CD4-positive, alpha-beta T cell treated with Interleukin-4 for 1 hour (primary cell): ENCODE measurements at places on chromosomes 4 and X.

DNA sequence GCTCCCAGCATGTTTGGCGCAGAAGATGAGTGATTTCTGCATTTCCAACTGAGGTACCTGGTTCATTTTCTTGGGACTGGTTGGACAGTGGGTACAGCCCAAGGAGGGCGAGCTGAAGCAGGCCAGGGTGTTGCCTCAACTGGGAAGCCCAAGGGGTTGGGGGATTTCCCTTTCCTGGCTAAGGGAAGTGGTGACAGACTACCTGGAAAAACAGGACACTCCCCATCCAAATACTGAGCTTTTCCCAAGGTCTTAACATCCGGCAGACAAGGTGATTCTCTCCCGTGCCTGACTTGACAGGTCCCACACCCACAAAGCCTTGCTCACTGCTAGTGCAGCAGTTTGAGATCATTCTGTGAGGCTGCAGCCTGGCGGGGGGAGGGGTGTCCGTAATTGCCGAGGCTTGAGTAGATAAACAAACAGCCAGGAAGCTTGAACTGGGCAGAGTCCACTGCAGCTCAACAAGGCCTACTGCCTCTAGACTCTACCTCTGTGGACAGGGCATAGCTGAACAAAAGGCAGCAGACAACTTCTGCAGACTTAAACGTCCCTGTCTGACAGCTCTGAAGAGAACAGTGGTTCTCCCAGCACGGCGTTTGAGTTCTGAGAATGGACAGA, 307.7 kb upstream of the ARSJ start:
- DNase-seq: no peak

- no peak for DNase-seq
Observed at GRCh38 chrX:39967348-39967747, 130.4 kb downstream of the BCOR start.

DNA sequence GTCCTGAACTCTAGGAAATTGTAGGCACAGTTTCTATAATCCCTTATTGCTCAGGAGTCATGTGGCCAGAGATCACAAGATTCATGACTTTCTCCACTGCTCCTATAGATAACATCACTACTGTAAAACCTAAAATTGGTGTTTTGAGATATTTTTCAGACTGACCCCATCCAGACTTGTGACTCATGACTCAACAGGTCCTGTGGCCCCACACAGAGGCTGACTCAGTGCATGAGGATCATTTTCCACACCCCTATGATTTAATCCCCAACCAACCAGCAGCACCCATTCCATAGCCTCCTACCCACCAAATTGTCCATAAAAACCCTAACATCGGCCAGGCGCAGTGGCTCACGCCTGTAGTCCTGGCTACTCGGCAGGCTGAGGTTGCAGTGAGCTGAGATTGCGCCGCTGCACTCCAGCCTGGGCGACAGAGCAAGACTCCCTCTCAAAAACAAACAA, 13.2 kb upstream of the XIAP start:
- DNase-seq: no peak

DNA sequence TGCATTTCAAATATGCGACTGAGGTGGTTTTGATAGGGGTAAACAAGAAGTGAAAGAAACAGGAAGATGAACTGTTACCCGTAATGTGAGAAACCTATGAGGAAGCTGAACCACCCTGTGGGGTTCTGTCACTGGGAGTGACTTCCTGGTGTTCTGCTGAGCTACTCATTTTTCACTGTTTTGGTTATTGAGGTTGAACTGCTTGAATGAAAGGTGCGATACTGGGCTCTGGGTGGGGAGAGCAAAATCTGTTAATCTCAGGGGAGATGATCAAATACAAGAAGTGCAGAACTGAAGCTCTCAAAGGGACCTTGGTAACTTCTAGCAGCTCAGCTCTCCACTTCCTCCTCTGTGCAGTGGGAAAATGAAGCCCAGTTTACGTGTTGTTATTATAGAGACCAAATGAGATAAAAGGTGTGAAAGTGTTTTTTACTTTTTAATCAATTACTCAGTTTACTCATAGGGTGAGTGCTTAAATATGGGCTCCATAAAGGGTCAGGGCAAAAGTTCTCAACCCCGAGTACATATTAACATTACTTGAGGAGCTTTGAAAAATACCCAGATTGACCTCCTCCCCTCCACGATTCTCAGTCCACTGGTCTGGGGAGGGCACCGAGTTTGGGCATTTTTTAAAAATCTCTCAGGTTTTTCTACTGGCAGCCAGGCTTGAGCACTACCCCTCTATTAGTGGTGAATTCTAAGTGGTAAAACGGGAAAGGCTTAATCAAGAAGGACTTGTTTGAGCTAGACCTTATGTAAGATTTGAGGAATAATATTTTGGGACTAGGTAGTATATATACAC, 66.7 kb downstream of the COQ2 start:
- DNase-seq: peak; percentile 87

GRCh38 chr4:169902658-169903345, 123.4 kb downstream of the MFAP3L start:
- no peak for DNase-seq

DNA sequence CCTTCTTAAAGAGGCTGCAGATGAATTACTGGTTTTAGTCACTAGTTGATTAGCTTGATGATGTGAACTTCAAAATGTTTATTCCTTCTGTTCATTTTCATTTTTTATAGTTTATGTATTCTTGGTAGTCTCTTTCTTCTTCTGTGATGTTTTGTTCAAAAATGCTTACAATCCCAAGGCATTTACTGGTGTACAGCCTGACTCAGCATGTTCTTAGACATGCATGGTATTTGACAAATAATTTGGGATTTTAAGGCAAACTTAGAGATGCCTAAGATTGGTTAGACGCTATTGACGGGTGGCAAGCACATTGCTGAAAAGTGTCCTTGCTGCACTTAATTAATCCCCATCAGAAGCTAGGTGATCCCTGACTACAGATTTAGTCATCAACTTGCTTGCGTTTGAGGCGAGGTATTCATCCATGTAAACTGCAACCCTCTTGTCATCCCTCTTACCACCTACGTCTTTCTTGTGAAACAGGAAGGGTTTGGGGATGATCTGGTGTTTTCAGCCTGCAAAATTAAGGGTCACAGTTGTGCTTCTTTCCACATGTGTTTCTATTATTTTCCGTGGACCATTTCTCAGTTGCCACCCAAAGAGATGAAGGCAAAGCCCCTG, 331.8 kb downstream of the DKK2 start:
- no peak for DNase-seq

GRCh38 chrX:13383907-13384306, 64.1 kb upstream of the ATXN3L start:
- DNase-seq: no peak

GRCh38 chr4:139532947-139533346, 23.1 kb downstream of the SETD7 start:
- DNase-seq: no peak

DNA sequence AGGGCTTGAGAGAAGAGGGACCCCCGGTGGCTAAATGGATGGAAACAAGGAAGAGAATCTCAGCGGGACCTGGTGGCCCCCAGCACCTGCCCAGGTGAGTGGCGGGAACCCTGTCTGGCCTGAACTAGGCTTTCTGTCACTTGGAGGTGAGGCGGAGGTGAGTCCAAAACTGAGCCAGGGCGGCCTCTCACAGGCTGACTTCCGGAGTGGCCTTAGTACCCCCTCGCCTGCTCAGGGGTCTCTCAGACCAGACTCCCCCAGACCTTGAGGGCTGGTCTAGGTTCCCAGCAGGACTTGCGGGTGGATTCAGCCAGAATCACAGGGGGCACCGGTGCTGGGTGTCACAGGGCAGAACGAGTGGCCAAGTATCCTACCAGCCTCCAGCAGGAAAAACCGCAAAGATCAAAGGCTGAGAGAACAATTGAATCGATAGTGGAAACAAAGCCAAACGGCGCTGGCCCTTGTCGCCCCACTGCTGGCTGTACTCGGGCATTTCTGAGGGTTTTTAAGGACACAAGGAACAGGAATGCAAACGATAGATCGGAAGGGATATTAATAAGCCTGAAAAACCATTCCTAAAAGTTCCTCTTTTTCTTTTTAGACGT, 67.8 kb downstream of the WFS1 start:
- DNase-seq: no peak

GRCh38 chr4:22338796-22339195, 177.1 kb downstream of the ADGRA3 start:
- DNase-seq: no peak

GRCh38 chrX:53362449-53362848, 60.0 kb downstream of the SMC1A start:
- DNase-seq: peak; percentile 1

DNA sequence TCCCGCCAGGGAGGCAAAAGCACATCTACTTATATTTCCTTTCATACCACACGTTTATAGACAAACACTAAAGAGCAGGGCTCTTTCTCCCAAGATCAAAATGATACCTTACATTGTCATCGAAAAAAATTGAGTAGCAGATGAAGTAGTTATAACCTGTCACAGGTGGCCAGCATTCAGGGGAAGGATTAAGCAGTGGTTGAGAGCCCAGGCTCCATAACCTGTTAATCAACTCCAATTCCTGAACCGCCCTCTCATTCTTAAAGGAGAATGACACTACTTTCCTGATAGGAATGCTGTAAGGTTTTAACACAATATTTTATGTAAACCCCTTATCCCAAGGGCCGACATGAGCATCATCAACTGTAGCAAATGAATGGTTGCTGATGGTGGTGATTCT, 268.9 kb upstream of the KCNIP4 start:
- DNase-seq: no peak

DNA sequence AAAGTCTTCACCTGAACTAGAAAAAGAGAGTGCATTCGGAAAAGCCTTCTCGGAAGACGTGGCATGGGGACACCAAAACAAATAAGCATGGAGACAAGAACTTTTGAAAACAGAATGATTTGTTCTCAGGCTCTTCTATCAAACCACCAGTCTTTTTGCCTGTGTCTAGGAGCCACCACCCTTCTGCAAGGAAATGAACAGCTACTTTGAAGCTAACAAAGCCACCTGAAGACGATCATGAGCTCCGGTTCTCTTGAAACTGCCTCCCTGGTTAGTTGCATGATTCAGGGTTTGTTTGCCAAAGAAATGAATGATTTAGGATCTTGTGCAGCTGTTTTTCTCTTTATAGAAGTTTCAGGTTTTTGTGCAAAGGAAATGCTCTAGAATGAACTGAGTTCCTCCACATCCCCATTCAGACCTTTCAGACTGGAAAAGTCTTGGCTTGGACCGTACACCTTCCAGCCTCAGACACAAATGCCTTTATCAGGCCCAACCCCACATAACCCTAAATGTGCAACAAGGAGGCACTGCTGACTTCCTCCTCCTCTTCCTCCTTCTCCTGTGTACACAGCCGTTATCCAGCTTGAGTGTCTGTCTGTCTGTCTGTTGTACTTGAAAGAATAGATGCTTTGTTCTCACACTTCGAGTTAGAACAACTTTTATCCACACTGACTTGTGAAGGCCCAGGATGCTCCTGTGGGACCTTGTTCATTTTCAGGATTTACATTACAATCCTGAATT, 334.8 kb upstream of the KLF3 start:
- DNase-seq: peak; percentile 31

- DNase-seq: no peak
Observed at GRCh38 chr4:10761903-10762302, 77.3 kb upstream of the CLNK start.

GRCh38 chr4:128287141-128287870, at the start of gene PGRMC2:
Gene PGRMC2, minus strand, starts transcription at chr4:128287813. Its CDS starts 23 bp downstream, at chr4:128287790.
- DNase-seq: no peak

GRCh38 chrX:139203651-139204570, 326.6 kb upstream of the F9 start:
- DNase-seq: no peak

DNA sequence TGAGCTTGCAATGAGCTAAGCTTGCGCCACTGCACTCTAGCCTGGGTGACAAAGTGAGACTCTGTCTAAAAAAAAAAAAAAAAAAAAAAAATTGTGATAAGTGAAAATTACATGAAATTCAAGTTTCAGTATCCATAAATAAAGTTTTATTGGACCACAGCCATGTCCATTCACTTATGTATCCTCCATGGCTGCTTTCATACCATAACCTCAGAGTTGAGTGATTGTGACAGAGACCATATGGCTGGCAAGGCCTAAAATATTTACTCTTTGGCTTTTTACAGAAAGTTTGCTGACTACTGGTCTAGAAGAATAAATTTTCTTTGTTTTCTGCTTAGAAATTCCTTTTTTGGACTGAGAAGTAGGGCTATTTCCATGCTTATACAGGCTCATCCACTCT, 11.8 kb upstream of the SHISA3 start:
- no peak for DNase-seq

DNA sequence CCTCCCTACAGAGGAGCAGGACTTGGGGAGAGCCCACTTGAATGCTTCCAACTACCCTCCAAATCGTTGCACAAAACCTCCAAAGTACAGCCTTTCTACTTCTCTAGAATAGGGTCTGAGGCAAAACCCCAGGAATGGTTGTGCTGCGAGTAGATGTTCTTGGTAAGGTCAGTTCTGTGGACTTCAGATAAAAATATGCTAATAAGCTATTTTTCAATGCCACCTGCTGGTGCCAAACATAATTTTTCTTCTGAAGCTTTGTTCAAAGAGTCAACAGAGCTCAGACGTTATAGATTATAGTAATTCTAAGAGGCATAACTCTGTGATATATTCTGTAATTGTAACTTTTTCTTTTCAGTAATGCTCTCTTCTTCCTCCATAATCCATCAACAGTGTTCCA, 425.7 kb downstream of the GPAT3 start:
- DNase-seq: no peak

DNA sequence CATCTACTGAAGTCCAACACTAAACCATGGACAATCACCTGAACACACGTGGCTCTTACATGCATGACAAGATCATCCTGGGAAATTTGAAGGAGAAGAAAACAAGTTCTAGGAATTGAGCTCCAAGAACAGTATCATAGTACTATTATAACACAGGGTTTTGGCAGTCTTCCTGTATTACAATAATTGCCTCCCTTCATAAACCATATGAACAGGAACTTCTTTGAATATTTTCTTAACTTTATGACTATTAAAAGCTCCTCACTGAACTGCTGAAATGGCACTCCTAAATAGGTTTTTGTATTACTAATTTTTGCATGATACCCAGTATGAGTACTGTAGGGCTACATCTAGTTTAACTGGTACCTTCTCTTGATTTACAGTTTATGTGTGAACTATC, 130.0 kb downstream of the ZAR1 start:
- DNase-seq: no peak

GRCh38 chr4:114302472-114302871, 296.1 kb upstream of the UGT8 start:
- DNase-seq: no peak

DNA sequence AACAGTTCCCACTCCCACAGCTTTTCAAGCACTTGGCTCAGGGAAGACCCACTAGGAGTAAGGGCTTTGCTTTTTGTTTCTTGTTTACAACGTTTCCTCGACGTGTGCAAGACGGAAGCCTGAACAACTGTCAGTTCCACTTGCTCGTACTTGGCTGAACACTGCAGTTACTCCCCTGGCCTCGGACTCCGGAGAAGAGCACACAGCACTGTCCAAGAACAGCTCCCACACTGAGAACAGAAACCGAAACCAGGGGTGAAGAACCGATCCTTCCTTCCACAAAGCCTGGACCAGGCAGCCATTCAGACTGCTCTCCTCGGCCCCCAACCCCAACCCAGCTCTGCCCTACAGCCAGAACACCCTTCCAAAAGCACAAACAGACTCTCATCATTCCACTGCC, 25.5 kb downstream of the IRF2 start:
- peak; percentile 28 for DNase-seq

GRCh38 chr4:159019356-159019755, 83.5 kb upstream of the RAPGEF2 start:
- no peak for DNase-seq
